ENCODE measurements at places on chromosomes 12 and 14. TPM values are rescaled to one million over a fixed set of nuclear protein-coding genes. Genes with fewer than 3 reads are reported as not detected.

DNA sequence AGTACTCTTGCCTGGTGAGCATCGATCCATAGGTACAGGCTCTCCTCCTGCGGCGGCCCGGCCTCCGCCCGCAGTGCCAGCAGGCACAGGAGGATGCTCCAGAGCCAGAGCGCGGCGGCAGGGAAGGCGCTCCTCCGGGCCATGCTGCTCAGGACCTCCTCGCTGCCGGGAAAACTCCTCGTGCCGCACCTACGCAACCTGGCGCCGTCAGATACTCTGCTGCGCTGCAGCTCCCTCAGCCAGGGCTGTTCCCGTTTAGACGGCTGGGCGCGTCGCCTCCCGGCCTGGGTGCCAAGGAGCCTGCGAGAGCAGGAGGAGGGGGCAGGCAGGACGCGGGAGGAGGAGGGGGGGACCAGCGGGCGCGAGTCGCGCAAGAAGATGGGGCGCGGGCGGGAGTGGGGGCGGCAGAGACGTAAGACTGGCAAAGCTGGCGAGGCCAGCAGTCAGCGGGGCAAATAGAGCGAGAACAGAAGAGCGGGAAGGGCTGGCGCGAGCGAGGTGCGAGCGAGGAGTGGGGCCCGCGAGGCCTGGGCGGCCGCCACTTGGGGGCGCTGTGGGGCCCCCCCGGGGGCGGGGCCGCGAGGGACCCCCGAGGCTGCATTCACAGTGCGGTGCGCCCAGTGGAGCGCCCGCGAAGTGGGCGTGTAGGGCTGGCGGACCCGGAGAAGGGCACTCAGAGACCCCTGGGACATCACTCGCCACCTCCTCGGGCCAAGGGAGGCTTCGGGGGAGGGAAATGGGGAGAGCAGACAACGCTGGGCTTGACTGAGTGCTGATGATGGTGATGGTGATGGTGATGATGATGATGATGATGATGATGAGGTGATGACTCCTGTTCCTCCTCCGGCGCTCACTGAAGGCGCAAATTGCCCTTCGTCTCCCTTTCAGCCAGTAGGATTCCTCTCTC, at the start of gene WIF1:
Gene WIF1 (minus strand): TSS at position 257 of the 907 bp plus-strand sequence. CDS start 114 bp downstream, at position 143.
- DNase-seq, result no peak

DNA sequence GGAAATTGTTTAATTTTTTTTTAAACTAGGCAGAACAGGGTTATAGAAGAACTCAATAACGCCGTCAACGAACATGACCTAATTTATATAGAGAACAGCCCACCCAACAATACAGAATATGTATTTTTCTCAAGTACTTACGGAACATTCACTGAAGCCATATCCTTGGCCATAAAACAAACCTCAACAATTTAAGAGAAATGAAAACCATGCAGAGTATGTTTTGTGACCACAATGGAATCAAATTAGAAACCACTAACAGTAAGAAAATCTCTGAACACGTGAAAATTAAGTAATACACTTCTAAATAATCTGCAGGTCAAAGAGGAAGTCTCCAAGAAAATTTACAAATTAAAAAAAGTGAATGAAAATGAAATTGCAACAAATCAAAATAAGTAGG, 9.4 kb downstream of the SART3 start:
- no peak for DNase-seq

DNA sequence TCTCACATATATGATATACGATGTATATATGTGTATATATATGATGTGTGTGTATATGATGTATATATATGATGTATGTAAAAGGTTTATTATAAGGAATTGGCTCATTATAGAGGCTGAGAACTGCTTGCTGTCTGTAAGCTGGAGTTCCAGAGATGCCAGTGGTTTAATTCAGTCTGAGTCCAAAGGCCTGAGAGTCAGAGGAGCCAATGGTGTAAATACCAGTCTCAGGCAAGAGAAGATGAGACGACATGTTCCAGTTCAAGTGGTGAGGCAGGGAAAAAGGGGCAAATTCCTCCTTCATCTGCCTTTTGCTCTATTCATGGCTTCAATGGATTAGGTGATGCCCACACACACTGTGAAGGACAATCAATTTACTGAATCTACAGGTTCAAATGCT, 17.1 kb upstream of the STYK1 start:
- DNase-seq, result no peak

The ADGRD1 gene
- not detected for total RNA-seq

DNA sequence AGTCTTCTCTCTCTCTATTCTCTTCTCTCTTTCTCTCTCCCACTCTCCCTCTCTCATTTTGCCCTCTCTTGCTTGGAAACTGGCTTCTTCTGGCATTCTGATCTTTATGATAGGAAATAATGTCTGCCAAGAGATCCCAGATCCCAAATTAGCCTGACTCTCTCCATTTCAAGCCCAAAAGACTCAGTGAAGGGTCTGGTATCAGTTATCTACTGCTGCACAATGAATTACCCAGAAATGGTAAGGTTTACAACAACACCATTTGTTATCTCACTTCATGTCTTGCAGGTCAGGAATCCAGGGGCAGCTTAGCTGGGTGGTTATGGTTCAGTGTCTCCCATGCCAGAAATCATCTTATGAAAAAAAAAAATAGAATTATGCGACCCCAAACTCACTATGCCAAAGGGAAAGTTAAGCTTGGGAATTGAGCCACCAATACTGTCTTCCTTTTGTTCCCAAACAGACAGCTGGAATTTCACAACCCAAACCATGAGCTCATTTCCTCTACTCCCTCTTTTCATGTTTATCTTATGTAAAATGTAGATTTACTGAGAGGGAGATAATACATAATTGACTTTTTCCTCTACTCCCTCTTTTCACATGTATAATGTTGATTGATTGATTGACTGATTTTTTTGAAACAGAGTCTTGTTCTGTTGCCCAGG, 67.8 kb upstream of the FICD start:
- no peak for DNase-seq
